Kidney epithelial cell (primary cell): ENCODE measurements at places on chromosomes 11 and 22. TPM values are rescaled to one million over a fixed set of nuclear protein-coding genes. Genes with fewer than 3 reads are reported as not detected.

The JAML gene
- 2.5 TPM in 1 of 2 replicates, not detected in the other for total RNA-seq

The DKK3 gene
- 164 and 204 TPM in 2 replicates for total RNA-seq

The FOLH1 gene
- total RNA-seq = 0.29 TPM in 1 of 2 replicates, not detected in the other

The OR5B21 gene
- total RNA-seq = not detected in 2 replicates

The FUT4 gene
- total RNA-seq = 12.3 and 13.4 TPM in 2 replicates

The FBLN1 gene
- total RNA-seq = 29.0 and 32.8 TPM in 2 replicates

The ISX gene
- not detected in 2 replicates for total RNA-seq

The RIC3 gene
- 10.2 and 19.5 TPM in 2 replicates for total RNA-seq

The ARL2 gene
- 164 and 170 TPM in 2 replicates for total RNA-seq

The MMP8 gene
- total RNA-seq = not detected in 2 replicates

GRCh38 chr11:70882716-70883085 is 369.7 kb downstream of the SHANK2 start:
- no peak for DNase-seq

DNA sequence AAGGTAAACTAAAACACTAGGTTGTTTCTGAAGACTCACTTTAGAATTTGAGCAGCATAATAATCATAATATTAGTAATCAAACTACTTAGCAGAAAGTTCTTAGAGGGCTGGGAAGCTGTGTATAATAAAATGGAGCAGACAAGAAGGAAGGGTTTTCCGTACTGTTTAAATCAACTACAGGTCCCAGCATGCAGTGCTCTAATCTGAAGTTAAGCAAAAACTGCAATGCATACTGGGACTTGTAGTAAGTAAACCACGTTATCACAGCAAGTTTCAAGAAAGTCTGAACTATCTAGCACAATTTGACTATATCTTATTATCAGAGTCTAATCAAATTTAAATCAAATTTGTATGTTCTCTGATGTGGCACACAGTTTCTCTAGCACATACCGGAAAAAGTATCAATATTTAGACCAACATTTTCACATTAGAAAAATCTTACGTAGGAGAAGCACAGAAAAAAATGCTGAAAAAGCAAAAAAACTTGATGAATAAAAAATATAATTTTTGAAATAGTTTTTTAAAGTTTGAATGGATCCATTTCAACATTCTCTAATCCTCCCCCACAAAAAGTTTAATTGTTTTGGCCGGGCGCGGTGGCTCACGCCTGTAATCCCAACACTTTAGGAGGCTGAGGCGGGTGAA is 8.2 kb downstream of the PHF21A start:
- peak; percentile 21 for DNase-seq

- no peak for DNase-seq
These were observed 9.4 kb downstream of the AIP start for GRCh38 chr11:67492069-67492727.

GRCh38 chr11:116439361-116439677 is 333.5 kb downstream of the BUD13 start:
- DNase-seq = no peak

DNA sequence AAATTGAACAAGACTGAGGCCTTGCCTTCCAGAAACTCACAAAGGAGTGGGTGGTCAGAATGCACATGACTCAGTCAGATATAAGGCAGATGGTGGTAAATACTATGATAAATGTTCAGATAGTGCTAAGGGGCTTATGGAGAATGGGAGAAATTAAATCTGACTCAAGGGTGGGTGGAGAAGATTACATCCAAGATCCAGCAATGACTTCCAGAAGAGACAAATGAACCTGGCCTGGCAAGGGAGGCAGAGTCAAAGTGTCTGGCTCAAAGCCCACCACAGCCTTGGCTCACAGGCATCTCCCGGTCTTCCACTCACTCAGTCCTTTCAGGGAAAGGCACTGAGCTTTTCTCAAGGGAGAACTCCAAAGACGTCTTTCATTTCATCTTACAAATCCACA is 6.1 kb upstream of the ZBTB16 start:
- no peak for DNase-seq

GRCh38 chr22:34993548-34993947 is 72.4 kb upstream of the ISX start:
- no peak for DNase-seq

DNA sequence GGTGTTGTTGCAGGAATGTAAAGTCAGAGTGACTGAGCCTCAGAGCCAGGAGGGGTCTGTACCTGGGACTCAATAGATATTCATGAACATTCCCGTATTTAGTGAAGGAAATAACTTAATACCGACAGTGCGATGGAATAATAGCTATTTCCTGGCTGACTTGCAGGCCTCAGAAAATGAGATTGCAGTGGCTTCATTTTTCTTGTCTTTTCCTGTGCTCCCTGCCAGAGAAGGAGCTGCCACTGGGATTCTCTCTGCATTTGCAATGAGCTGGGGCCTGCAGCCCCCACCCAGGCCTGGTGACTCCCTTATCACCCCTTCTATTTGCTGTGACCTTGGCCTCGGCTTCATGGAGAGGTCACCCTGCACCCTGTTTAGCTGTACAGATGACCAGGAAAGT is 173.4 kb downstream of the MIAT start:
- DNase-seq = no peak

DNA sequence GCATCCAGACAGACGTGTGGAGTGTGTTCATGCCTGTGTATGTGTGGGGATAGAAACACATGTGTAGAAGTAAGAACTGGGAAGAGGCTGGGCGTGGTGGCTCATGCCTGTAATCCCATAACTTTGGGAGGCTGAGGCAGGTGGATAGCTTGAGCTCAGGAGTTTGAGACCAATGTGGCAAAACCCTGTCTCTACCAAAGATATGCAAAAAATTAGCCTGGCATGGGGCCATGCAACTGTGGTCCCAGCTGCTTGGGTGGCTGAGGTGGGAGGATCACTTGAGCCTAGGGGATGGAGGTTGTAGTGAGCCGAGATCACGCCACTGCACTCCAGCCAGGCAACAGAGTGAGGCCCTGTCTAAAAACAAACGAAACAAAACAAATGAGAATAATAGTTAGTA is 1166.6 kb downstream of the TBC1D22A start:
- DNase-seq = no peak

GRCh38 chr11:133928628-133929059 is 28.1 kb downstream of the IGSF9B start:
- DNase-seq = no peak

GRCh38 chr11:36822829-36823228 is 224.8 kb upstream of the RAG2 start:
- no peak for DNase-seq

- no peak for DNase-seq
These were observed 3.0 kb downstream of the ELMOD1 start for GRCh38 chr11:107593951-107594350.

GRCh38 chr11:42169191-42169590 is 709.7 kb upstream of the LRRC4C start:
- no peak for DNase-seq

DNA sequence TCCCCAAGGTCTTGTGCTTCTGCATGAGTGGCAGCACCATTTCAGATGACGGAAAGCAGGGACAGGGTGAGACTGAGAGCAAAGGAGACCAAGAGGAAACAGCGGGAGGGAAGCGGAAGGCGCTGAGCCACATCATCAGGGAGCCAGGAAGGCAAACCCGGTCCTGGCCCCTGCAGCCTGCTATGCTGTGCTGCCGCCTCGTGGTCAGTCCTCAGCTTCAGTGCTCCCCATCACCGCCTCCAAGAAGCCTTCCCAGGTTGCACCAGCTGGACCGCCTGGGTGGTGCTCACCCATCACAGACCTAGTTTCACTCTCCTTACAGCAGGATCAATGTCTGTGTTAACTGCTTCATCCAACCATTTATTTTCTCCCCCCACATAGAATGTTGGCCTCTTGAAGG is 73.0 kb upstream of the PHF21B start:
- no peak for DNase-seq

- DNase-seq = no peak
These were observed 5.3 kb downstream of the ATP5MG start for GRCh38 chr11:118406599-118407166.
